Sciatic nerve (tissue), 2 donors: ENCODE measurements at places on chromosomes 11 and 22.

DNA sequence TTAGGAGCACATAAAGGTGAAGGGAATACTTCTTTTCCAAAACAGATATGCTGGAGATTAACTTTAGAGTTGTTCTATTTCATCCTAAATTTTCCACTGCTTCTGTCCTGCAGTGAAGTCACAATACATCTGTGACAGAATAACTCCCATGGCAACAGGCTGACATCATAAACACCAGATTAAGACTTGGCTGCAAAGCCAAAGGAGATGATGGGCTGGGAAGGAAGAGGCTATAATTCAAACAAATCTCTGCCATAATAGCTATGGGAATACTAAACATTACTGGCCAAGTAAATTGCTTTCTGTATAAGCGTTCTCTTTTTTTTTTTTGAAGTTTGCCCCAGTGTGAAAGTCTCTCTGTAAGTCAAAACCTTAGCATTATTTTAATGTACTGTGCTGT is 107.7 kb downstream of the CADM1 start:
- no peak for DNase-seq

DNA sequence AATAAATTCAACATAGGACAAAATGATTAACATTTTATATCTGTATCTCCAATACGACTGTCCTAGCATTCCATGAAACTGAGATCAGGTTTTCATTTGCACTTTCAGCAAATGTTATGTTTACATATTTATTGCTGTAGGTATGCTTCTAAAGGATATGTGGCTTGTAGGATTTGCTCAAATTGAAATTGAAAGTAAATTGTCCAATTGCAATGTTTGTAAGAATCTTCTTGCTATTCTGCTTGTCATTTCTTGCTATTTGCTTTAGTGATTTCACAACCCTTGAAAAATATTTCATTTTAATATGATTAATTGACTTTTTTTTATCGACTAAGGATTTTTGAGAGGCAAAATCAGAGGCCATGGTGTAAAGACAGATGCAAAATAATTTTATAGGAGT is 904.2 kb upstream of the RAG2 start:
- no peak for DNase-seq

- peak; percentile 74 for DNase-seq
These were observed 4.3 kb upstream of the OSBPL5 start for GRCh38 chr11:3169255-3170043.

DNA sequence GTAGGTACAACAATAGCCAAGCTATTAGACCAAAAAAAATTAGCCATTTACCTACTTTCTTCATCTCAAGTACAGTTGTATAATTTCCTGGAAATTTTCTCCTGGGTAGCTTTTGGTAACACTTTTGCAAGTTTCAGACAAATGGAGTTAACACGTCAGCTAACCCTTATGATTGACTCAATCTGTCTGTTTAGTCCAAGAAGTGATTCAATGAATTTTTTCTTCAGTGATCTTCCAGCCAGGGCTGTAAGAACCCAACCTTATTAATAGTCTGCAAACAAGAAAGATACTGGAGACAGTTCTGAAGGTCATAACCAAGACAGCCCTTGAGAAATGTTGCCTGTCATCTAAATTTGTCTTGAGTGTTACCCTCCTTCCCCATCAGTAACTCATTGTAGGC is 30.1 kb upstream of the FIBIN start:
- DNase-seq = no peak

DNA sequence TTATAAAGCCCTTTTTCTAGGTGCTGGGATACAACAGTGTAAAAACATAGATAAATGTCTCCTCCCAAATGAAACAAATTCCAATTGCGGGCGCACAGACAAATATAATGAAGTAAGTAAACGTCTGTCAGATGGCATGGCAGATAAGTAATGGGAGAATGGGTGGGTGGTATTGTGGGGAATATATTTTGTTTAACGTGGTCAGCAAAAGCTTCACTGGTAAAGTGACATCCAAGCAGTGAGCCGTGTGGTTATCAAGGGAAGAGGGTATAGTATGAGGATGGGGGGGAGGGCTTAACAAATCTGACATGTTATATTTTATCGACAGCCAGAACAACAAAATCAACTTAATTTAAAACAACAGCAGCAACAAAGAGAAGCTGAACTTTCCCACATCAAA is 1.2 kb downstream of the SVIP start:
- DNase-seq = no peak

DNA sequence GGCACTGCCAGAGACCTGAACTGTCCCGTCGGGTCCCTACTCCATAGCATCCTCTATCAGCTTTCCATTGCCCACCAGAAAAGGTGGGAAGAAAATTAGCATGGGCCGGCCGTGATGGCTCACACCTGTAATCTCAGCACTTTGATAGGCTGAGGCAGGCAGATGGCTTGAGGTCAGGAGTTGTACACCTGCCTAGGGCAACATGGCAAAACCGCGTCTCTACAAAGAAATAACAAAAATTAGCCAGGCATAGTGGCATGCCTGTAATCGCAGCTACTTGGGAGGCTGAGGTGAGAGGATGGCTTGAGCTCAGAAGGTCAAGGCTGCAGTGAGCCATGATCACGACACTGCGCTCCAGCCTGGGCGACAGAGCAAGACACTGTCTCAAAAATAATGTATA is 3.5 kb downstream of the SLC25A18 start:
- no peak for DNase-seq

GRCh38 chr22:43923191-43923590 is 414 bp upstream of the PNPLA3 start:
- DNase-seq = no peak

GRCh38 chr11:64712430-64713015 is 10.5 kb downstream of the NRXN2 start:
- DNase-seq = no peak

- DNase-seq = no peak
These were observed 145.0 kb downstream of the CCDC34 start for GRCh38 chr11:27217948-27218420.

GRCh38 chr11:72642043-72642883 is 32.0 kb downstream of the PDE2A start:
- DNase-seq = peak; percentile 73

DNA sequence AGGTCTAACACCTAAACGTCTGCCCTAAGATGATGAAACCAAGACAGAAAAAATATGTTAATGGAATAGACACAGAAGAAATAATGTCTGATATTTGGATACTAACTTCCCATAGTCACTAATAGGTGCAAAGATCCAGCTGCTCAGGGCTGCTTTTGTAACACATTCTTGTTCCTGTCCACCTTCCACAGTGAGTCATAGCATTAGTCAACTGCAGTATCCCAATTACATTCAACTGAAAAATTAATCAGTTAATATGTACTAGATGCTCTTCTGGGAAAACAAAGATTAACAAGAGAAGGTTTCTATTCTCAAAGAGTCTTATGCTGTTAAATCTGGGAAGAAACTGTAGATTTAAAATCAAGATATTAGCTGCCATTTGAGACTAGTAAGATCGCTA is 47.6 kb downstream of the HEPHL1 start:
- DNase-seq = no peak

DNA sequence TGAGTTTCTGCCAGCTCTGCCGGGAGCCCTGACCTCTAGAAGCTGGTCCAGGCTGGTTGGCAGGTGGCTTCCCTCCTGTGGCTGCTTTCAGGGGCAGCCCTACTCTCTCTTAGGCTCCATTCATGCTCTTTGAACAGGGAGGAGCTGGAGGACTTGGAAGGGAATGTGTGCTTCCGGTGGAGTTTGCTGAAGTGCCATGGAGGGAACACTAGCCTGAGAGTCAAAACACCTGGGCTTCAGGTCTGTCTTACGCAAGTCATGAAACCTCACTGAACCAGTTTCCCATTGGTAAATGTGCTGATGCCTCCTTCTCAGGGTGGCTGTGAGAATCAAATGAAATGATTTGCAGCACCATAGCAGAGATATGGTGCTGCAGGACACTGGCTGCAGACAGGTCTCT is 224.5 kb downstream of the KIRREL3 start:
- DNase-seq = no peak

DNA sequence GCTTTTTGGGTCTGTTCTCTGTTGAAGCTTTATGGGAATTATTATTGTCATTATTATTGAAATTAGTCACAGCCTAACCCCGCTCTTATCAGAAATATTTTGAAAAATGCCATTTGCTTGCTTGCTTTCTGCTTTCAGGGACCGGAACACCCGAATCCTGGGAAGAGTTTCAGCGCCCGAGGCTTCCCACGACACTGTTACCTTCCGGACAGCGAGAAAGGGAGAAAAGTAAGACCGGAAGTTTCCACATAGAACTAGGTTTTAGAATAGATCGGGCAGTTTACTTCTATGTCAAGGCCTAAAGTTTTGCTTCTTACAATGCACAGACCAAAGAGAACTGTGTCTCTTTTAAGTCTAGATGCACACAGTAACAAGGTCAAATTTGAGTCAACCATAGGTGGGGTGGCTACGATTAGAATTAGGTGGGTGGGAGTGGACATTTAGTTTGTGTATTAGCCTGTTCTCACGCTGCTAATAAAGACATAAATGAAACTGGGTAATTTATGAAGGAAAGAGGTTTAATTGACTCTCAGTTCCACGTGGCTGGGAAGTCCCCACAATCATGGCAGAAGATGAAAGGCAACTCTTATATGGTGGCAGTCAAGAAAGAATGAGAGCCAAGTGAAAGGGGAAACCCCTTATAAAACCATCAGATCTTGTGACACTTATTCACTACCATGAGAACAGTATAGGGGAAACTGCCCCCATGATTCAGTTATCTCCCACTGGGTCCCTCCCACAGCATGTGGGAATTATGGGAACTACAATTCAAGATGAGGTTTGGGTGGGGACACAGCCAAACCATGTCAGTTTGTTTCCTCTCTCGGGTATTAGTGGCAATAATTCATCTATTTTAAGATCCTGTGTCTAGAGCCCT is 12.9 kb downstream of the MPEG1 start:
- DNase-seq = no peak
